ENCODE measurements at places on chromosomes 1 and 21. TPM values are rescaled to one million over a fixed set of nuclear protein-coding genes. Genes with fewer than 3 reads are reported as not detected.

The SPRR3 gene
- not detected for total RNA-seq

The PRMT2 gene
- total RNA-seq: 53.1 TPM

The GALNT2 gene
- 51.1 TPM for total RNA-seq

The RBM11 gene
- total RNA-seq: not detected

The SLC22A15 gene
- not detected for total RNA-seq

The PLPPR4 gene
- 0.25 TPM for total RNA-seq

The TRIM17 gene
- total RNA-seq: not detected

The RNASEL gene
- total RNA-seq: 1.5 TPM

The PRAMEF11 gene
- total RNA-seq: not detected

The AKR7A3 gene
- 0.06 TPM for total RNA-seq

The IPP gene
- total RNA-seq: 10.0 TPM

The ACKR1 gene
- not detected for total RNA-seq

The NUAK2 gene
- 2.2 TPM for total RNA-seq
